ENCODE measurements at places on chromosomes 7 and 10.

- DNase-seq = peak; percentile 57
Observed at GRCh38 chr7:117127585-117128168, 174.4 kb downstream of the ST7 start.

DNA sequence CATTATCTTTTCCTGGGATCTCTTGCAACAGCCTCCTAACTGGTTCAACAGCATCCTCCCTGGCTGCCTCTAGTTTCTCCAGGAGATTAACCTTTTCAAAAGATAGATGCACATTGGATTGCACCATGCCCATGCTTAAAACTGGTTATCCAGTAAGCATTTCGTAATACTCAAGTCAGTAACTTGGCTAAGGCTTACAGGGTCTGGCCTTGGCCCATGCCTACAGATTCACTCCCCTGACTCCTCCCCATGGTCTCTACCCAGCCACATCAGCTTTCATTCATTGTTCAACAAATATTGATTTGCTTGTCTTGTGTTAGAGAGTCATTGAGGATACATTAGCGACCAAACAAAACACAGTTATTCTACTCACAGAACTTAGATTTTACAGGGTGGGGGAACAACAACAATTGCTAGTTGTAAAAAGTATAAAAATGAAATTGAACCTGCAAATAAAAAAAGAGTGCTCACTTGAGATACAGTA lies 1.8 kb upstream of the KIF20B start:
- no peak for DNase-seq

DNA sequence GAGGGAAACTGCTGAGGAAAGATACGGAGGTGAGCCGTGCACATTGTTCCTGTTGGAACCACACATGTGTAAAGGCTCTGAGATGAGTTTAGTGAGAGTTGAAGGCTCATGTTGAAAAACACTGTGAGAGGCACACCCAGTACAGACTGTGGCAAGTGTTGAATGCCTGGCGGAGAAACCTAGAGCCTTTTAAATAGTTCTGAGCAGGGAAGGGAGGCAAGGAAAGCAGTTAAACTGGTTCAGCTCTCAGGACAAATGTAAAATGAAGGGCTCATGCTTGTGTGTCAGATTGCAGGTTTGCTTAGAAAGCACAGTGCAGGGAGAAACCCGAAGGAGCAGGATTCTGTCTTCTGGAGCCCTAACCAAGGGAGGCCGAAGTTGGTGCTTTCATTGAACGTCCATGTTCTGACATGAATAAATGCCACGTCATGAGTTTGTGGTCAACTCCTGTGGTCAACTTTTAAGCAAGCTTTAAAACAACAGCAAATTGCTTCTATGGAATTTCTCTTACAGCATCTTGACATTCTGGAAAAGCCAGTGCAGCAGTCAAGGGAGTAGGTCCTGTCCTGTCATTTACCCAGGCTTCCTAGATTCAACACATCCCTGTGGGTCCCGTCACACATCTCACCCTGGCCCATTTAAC lies 650.9 kb upstream of the GALNT17 start:
- peak; percentile 42 for DNase-seq

DNA sequence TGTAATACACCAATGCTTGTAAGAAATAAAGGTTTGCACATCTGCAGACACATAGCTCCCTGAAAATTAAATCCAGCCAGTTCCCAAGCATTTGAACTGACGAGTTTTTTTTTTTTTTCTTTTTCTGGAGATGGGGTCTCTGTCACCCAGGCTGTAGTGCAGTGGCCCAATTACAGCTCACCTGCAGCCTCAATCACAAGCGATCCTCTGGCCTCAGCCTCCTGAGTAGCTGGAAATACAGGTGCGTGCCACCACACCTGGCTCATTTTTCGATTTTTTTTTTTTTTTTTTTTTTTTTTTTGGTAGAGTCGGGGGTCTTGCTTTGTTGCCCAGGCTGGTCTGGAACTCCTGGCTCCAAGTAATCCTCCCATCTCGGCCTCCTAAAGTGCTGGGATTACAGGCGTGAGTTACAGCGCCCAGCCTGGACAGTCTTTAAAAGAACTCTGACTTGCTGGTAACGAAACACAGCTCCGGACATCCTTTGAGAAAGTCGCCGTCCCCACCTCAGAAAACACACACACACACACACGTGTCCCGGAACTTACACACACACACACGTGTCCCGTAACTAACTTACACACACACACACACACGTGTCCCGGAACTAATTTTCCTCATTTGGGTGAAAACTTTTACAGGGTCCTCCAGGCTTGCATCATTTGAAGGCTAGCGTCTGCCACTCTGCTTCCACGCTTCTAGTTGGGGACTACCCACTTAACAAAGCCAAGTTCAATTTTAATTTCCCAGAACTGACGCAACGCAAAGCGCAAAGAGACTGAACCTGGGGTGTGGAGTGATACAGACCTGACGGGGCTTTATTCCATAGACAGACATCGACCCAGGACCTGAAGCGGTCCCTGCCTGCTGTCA lies 18.6 kb downstream of the OCM2 start:
- peak; percentile 48 for DNase-seq

GRCh38 chr7:8605221-8605620 lies 171.8 kb downstream of the NXPH1 start:
- no peak for DNase-seq

DNA sequence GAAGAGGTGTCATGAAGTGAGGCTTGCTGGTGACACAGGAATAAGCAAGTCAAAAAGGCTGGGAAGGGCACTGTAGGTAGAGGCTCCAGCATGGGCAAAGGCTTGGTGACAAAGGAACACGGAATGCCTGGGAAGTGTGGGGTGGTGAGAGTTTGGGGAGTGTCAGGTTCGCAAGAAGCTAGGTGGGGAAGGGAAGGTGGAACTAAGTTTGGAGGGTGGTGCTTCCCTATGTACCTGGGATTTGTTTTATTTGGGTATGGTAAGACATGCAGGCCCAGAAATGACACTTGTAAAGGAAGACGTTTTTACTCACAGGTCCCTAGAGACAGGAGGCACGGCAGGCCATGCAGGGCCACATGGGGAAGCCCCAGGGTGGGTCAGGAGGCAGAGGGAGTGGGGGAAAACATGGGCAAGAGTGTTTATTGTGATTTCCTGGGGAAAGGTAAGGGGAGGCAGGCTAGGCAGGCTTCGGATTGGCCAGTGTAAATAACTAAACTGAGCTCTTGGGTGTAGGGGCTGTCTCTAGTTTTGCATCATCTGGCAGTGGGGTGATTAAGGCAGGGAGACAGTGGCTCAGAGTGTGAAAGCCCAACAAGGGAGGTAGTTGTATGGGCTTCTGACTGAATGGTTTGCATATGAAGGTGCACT lies 52.1 kb downstream of the SH2D4B start:
- DNase-seq = no peak

DNA sequence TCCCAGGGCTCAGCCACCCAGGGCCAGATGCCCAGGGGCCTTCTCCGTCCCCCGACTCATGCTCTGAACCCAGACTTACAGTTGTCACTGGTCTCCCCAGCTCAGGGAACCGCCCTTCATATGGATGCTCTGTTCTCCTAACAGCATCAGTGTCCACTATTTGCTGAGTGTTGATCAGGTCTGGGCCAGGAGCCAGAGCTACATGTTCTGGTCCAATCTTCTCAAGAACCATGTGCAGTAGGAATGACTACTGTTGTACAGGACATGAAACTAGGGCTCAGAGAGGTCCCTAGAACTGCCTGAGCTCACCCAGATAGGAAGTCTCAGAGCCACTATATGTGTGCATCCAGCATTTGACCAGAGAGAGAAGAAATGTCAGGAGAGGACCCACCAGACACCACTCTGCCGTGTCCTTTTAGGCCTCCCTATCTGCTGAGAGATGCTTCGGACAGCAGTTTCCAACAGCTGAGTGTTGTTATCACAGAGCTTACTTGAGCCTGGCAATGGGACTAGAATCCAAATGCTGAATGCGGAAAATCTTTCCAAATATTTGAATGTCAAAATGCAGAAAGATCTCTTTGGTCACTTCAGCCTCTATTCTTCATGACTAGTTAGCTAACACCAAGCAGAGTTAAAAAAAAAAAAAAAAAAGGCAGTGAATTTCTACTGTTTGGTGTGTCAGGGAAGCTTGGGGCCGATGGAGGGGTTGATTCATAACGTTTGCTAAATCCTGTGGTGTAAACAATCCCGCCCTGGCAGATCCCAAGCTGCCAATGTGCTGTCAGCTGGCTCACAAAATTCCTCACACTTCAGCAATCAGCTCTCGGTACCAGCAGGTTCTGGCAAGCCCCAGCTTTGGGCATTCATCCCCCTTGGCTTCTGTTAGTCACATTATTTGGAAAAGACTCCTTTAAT lies 246.1 kb downstream of the TNS3 start:
- peak; percentile 4 for DNase-seq

DNA sequence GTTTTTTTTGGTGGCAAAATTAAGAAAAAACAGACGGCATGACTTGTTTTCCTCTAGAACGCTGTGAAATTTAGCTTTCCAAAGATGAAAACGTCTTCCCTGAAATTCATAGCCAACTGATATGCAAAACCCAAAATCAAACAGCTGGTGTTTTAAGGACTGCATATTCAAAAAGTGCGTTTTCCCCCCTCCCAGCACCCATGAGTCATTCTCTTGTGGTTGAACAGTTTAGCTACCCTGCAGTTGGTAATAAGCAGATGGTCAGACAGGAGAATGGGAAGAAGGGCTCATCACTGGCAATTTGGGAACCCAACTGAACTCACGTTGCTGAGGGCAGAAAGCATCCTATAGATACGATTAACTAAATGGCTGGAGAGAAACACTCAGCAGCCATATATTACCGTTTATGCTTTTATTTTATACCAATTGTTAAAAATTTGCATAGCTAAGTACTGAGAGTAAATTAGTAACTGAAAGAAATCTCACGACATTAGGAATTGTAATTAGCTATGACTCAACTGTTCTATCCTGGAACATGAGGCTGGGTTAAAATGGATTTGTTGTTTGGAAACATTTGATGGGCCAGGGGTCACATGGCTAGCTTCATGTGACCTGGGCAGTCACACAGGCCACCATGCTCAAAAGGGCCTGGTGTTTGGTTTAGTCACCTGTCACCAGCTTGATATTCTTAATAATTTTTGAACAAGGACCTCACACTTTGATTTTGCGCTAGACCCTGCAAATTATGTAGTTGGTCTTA lies 343.1 kb downstream of the PHTF2 start:
- peak; percentile 12 for DNase-seq

- DNase-seq = no peak
Observed at GRCh38 chr10:101323495-101323894, 30.5 kb upstream of the BTRC start.

DNA sequence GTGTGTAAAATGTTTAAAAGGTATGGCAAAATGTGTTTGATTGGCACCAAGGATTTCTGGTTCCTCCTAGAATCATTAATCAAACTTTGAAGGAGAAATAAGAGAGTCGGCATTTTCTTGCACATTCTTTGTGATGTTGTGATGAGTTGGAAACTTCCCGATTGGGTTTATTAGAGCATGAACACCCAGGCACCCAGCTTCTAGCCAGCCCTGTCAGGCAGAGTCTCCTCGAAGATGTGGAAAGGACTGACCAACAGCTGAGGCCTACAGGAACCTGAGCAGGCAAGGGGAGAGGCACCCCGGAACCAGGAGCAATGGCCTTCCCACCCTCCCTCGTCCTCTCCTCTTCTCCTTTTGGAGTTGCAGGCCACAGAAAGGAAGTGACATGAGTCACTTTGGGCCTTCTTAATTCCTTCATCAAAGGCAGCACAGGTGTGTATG lies 68.7 kb downstream of the EGFR start:
- peak; percentile 88 for DNase-seq

DNA sequence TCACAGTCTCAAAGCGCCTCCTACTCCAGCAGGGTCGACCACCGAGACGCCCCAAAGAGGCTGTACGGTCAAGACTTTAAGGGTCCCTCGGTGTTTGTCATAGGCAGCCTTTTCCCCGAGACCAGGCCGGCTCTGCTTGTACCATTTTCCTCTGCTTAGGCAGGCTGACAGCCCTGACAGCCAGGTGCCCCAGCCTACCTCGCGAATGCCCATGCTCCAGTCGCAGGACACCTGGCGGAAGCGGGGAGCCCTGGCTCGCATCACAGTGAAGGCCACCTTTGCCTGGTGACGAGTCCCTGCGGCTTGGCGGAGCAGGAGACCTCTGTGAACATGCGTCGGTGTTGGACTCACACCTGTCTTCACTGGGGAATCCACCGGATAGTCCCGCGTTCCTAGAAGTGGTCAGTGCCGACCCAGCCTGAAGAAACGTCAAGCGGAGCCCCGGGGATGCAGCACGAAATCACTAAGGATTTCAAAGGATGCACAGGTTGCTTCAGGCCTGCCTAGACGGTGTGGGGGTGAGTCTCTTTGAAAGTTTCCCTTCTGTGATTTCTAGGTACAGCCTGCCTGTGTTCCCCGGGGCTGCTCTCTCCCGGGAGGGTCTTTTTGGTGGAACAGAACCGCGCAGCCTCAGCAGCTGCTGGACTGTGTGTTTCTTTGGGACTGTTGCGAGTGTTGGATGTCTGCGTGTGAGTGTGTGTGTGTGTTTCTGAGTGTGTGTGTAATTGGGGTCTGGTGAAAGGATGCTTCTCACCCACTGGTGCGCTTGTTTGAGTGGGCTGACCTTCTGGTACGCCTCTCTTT lies 30.5 kb upstream of the ZNF273 start:
- no peak for DNase-seq

GRCh38 chr7:129095258-129095657 lies 40.3 kb upstream of the TNPO3 start:
- DNase-seq = no peak

- DNase-seq = peak; percentile 49
Observed at GRCh38 chr7:134449680-134450079, 9.2 kb downstream of the AKR1B1 start.

DNA sequence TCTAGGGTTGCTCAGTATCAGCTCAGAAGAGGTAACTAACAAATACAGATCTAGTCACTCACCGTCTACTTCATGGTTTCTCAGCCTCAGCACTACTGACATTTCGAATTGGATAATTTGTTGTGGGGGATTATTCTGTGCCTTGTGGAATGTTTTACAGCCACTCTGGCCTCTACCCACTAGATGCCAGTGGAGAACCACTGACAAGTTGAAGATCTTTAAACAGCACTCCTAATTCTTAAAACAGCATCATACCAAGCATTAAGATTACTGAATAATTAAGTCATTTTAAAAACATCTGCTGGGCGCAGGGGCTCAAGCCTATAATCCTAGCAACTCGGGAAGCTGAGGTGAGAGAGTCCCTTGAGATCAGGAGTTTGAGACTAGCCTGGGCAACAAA lies 82.6 kb downstream of the UPF2 start:
- DNase-seq = no peak

GRCh38 chr7:67553378-67553777 lies 556.7 kb downstream of the TYW1 start:
- no peak for DNase-seq

GRCh38 chr7:81447351-81447952 lies 322.4 kb downstream of the HGF start:
- peak; percentile 58 for DNase-seq

- DNase-seq = no peak
Observed at GRCh38 chr10:125276133-125276532, 115.8 kb upstream of the CTBP2 start.

- DNase-seq = no peak
Observed at GRCh38 chr10:31030800-31031199, 865 bp downstream of the ZNF438 start.
